Left lung (tissue), 14 donors: ENCODE measurements at places on chromosomes 1 and 21. TPM values are rescaled to one million over a fixed set of nuclear protein-coding genes. Genes with fewer than 3 reads are reported as not detected.

DNA sequence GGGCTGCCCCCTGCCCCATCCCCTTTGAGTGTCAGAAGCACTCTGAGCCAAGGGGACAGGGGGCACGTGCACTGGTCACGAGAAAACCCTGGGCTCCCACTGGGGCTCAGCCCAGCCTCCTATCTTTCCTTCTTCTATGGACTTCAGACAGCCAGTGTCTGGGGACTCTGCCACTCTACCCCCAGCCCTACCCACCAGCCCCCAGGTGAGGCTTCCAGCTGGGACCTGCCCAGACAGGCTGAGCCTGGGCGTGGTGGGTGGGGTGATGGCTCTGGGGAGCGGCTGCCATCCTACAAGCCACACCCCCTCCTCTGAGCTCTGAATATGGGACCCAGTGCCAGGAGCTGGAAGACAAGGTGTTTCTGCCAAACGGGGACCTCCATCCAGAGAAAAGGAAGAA, 8.0 kb upstream of the SFN start:
- H3K4me1 ChIP-seq, result peaks cover 5% of the 10 kb centered on the region
- H3K27ac ChIP-seq, result no peak overlapping the region
- H3K27me3 ChIP-seq, result no peaks in the 10 kb centered on the region

SELE gene
- 0.21 TPM for polyA plus RNA-seq

SETD4 gene
- polyA plus RNA-seq, result 33.6 TPM

DNA sequence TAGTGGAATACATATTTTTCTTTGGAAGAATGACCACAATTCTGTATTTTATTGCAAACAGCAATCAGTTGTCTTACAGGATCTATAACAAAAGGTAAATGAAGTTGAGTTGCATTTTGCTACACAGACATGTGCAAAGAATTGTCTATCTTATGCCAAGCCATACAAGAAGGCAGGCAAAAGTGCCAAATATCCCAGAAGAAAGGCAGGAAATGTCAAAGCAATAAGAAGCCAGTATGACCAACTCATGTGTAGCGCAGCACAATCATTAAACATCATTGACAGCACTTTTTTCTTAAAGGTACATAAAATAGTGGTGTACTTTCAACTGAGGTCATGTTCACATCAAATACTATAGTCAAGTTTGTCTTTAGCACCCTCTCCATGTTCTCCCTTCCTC, 42.7 kb downstream of the NIBAN1 start:
- no peak for DNase-seq
- H3K27me3 ChIP-seq, result no peaks in the 10 kb centered on the region

GRCh38 chr1:168688644-168689326, 40.2 kb downstream of the DPT start:
- no peak overlapping the region for H3K27ac ChIP-seq
- H3K4me3 ChIP-seq, result no peak overlapping the region
- H3K36me3 ChIP-seq, result no peaks in the 10 kb centered on the region
- DNase-seq, result no peak
- H3K4me1 ChIP-seq, result no peaks in the 10 kb centered on the region

MXRA8 gene
- polyA plus RNA-seq, result 144 TPM

MANEAL gene
- polyA plus RNA-seq, result 5.3 TPM

GRCh38 chr1:89823679-89824292, 3.0 kb downstream of the LRRC8D start:
- H3K27ac ChIP-seq, result no peak overlapping the region
- H3K4me1 ChIP-seq, result peaks cover 42% of the 10 kb centered on the region
- no peak overlapping the region for H3K4me3 ChIP-seq
- no peaks in the 10 kb centered on the region for H3K36me3 ChIP-seq
- H3K27me3 ChIP-seq, result no peaks in the 10 kb centered on the region

MTARC2 gene
- 81.2 TPM for polyA plus RNA-seq

KCND3 gene
- 0.64 TPM for polyA plus RNA-seq

OR10J1 gene
- 0.10 TPM for polyA plus RNA-seq

- H3K4me3 ChIP-seq, result no peak overlapping the region
- no peaks in the 10 kb centered on the region for H3K4me1 ChIP-seq
- H3K27me3 ChIP-seq, result no peaks in the 10 kb centered on the region
- H3K36me3 ChIP-seq, result no peaks in the 10 kb centered on the region
- H3K27ac ChIP-seq, result no peak overlapping the region
These were observed 537.7 kb downstream of the BRINP3 start for GRCh38 chr1:189939967-189940366.

AIM2 gene
- 0.18 TPM for polyA plus RNA-seq

GRCh38 chr1:167991546-167991945, 54.7 kb upstream of the MPC2 start:
- H3K27ac ChIP-seq, result no peak overlapping the region
- H3K4me3 ChIP-seq, result no peak overlapping the region
- no peaks in the 10 kb centered on the region for H3K4me1 ChIP-seq
- DNase-seq, result no peak
- peaks cover 46% of the 10 kb centered on the region for H3K36me3 ChIP-seq

DNA sequence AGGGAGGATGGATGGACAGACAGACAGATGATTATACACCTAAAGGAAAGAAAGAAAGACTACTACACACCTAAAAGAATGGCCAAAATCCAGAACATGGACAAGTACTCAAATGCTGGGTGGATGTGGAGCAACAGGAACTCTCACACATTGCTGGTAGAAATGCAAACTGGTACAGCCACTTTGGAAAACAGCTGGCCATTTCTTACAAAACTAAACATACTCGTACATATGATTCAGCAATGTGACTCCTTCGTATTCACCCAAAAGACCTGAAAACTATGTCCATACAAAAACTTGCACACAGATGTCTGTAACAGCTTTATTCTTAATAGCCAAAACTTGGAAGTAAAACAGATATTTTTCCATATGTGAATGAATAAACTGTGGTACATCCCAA, 51.3 kb downstream of the PRPF38A start:
- H3K27ac ChIP-seq, result no peak overlapping the region
- no peaks in the 10 kb centered on the region for H3K27me3 ChIP-seq
- H3K36me3 ChIP-seq, result no peaks in the 10 kb centered on the region
- DNase-seq, result no peak
